ENCODE measurements at places on chromosomes 1 and 21.

- peak; percentile 84 for DNase-seq
These were observed 72.7 kb upstream of the AK4 start for GRCh38 chr1:65075123-65075976.

- DNase-seq, result no peak
These were observed 25.6 kb downstream of the MEF2D start for GRCh38 chr1:156474966-156475365.

DNA sequence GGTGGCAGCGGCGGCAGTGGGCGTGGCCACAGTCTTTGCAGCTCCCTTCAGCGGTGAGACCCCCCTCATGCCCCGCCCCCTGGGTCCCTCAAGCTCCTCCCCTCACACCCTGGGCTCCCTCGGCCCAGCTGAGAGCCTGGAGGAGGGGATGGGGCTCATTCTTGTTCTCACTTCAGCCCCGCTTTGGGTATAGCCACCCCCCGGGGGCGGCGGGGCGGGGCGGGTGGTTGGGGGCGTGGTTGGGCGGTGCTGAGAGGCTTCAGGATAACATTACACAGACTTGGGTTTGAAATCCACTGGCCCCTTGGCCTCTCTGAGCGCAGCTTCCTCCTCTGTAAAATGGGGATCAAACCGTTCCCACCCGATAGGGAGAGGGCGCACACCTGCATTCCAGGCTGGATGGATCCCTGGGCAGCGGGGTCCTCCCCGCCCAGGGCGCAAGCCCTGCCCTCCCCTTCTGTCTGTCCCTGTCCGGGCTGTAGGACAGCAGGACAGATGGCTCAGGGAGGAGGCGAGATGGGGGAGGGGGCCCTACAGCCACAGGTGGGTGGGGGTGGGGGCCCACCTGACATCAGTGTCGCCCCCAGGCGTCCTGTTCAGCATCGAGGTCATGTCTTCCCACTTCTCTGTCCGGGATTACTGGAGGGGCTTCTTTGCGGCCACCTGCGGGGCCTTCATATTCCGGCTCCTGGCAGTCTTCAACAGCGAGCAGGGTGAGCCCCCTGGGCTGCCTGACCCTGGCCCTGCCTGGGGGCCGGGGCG, 5.1 kb downstream of the CLCNKA start:
- peak; percentile 23 for DNase-seq

- peak; percentile 65 for DNase-seq
These were observed 2.9 kb upstream of the PDZK1IP1 start for GRCh38 chr1:47192458-47193384.

GRCh38 chr1:47763591-47764171, 233.5 kb downstream of the TRABD2B start:
- no peak for DNase-seq

DNA sequence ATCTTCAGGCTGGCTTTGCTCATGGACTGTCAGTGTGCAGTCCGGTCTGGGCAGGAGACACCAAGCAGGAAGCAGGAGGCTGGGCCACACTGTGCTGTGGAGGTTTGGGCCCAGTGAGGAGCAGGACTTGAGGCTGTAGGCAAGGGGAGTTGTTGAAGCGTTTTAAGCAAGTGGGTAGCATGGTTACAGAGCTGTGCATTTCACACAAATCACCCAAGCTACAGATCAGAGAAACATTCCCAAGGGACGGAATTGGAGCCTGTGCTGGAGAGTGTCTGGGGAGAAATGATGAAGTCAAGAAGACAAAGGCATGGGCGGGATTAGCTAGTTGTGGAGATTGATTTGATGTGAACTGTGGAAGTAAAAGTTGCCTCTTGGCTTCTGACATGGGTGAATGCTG, 60.9 kb downstream of the KIF21B start:
- no peak for DNase-seq

- no peak for DNase-seq
These were observed 5.5 kb upstream of the PADI1 start for GRCh38 chr1:17199267-17200044.

- no peak for DNase-seq
These were observed 987.9 kb downstream of the PLA2G4A start for GRCh38 chr1:187816646-187817045.

DNA sequence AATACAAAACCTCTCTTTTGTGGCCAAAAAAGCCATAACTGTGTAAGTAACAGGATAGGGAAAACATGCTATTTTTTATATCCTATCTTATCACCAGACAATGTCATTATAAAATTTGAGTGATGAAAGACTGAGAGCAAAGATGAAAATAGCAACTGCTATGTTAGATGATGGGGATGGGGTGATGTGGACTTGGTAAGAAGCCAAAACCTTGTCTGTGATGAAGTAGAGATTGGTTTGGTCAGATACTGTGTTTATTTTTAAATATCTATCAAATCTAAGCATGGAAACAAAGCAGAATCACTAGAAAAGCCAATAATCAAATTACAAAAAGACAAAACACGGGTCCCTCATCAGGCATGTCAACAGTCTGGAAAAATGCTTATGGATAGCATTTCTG, 631.1 kb upstream of the NR5A2 start:
- no peak for DNase-seq

DNA sequence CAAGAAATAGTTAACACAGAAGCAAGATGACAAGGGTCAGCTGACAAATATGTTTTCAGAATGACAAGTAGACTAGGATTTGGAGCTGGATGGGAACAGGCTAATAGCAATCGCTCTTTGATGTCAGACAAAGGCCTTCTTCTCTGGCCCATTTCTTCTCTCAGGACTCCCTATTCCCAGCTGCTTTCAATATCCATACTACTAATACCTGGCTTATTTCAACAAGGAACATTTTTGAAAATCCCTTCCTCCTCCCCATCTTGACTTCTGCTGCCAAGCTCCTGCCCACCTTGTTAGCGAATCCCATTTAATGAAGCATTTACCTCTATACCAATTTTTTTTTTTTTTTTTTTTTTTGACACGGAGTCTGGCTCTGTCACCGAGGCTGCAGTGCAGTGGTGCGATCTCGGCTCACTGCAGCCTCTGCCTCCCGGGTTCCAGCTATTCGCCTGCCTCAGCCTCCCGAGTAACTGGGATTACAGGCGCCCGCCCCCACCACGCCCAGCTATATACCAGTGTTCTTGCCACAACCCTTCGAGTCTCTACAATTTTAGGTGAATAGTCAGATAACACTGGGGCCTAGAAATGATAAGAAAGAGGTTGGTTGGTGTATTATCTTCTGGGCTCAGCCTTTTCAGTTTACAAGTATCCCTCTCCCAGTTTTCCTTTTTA, 68.4 kb downstream of the MACF1 start:
- DNase-seq, result no peak

DNA sequence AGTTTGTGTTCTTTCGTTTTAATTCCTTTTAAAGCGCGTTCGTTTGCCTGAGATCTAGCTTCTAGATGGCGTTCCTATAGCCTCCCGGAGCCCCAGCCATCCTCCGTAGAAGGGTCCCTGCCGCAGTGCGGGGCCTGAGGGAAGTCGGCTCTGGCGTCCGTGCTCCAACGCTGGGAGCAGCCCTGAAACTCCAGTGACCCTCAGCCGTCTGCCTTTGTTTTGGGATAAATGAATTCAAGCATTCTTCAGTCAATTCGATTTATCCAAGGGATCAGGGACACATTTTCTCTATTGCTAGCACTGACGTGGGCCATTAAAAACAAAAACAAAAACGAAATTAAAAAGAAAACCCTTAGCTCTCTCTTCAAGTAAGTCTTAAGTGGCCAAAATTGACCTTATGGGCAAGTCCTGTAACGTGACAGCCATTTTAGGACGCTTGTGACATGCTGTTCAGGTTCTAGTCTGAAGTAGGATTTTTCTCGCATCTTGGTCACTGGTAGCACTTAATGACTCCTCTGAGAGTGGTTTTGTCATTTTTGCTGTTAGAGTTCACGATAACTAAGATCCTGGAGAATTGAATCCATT, 742 bp upstream of the HSPA13 start:
- peak; percentile 21 for DNase-seq

GRCh38 chr1:26302733-26303405, 3.6 kb downstream of the UBXN11 start:
- DNase-seq, result no peak

DNA sequence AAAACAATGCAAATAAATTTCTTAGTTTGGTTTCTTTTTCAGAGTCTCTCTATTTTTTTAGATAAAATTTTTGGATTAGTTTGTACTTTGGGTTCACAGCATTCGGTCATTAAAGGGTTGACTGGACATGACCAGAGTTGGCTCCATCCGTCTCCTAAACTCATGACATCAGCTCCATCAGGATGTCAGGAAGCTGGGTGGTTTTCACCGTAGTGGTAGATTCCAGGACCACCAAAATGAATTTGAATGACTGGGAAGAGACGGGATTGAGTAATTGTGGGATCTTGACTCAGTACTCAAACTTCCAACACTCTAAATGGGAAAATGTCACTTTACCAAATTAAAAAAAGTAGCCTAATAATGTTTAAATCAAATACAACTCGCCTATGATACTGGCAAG, 279.2 kb upstream of the DUSP10 start:
- DNase-seq, result no peak

DNA sequence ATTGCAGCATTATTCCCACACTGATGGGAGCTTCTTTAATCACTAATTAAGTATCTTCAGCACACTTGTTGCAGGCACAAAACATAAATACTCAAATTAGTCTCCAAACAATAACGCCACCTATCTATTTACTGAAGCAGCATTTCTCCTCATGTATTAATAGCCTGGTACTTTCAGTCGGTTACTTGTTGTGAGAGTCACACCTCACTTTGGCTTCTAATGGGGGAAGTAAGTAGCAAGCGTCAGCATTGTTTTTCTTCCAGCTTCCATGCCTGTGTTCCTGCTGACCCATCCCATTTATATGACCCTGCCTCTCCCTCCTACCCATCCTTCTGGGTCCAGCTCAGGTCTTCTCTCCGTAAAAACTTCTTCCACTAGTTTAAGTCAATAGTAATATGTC, 31.9 kb upstream of the DENND1B start:
- DNase-seq, result no peak

- no peak for DNase-seq
These were observed 19.1 kb downstream of the ASPM start for GRCh38 chr1:197127246-197127912.

- no peak for DNase-seq
These were observed 768 bp downstream of the EDARADD start for GRCh38 chr1:236394879-236395229.

GRCh38 chr1:243322326-243322725, 66.5 kb downstream of the SDCCAG8 start:
- DNase-seq, result no peak

GRCh38 chr1:34781071-34781843, at the start of gene GJB3:
Gene GJB3 (plus strand): TSS chr1:34781214. CDS start chr1:34784763, 3,549 bp downstream.
- DNase-seq, result no peak

DNA sequence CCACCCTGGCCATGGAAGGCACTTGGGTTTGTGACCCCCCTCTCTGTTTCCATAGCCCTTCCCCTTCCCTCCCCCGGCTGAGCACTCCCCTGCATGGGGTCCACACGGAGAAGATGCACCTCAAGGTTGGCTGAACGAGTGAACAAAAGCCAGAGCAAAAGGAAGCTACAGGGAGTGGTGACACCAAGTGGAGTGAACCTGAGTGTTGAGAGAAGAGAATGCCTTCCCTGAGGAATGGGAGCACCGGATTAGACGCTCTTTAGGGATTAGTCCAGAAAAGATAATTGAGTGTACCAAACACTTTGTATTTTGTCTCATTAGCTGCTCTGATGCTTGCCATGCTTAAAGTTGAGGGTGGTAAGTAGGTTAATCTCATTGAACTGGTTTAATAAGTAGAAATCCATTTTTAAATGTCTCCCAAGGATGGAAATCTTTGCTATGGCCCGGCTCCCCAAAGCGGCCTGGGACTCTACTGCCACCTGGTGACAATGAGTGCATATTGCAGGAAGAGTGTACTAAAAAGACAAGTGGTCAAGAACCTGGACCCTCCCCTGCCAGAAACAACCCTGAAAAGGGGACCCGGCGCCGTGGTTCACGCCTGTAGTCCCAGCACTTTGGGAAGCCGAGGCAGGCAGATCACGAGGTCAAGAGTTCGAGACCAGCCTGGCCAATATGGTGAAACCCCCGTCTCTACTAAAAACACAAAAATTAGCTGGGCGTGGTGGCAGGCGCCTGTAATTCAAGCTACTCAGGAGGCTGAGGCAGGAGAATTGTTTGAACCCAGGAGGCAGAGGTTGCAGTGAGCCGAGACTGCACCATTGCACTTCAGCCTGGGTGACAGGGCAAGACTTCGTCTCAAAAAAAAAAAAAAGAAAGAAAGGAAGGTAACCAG, 150.6 kb upstream of the ZC3H12A start:
- DNase-seq, result peak; percentile 8

DNA sequence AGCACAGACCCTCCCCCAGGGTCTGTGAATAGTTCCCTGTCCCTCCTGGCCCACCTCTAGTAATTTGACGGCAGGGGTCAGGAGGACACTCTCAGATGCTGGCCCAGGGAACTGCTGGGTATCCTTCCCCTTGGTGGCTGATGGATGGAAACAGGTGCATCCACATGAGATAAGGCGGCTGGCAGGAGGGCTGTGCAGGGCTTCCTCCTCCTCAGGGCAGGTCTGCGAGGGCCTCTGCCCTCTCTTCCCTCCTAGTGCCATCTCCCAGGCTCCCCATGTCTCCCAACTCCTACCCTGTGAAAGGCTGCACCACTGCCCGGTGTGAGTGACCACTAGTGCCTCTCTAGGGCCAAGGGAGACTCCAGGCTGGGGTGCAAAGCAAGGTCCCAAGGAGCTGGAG, 123.9 kb downstream of the GLIS1 start:
- no peak for DNase-seq

- DNase-seq, result no peak
These were observed 101.3 kb upstream of the HMCN1 start for GRCh38 chr1:185632659-185633423.

DNA sequence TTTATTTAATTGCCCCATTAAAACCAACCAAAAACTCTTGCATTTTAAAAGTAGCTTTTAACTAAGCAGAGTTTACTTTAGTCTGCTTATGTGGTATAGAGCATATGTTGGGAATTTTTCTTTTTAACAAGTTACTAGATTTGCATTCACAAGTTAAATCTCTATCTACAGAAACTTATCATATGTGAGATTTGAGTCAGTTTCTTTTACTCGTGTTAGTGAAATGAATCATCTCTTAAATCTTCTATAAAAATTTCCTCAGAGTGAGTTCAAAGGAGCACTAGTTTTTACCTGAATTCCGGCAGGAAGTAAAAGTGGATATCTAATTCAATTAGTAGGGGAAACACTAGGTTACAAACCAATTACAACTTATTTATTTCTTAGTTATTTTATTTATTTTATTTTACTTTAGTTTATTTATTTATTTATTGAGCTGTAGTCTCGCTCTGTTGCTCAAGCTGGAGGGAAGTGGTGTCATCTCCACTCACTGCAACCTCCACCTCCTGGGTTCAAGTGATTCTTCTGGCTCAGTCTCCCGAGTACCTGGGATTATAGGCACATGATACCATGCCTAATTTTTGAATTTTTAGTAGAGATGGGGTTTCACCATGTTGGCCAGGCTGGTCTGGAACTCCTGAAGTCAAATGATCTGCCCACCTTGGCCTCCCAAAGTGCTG, 1609.6 kb upstream of the B3GALT2 start:
- no peak for DNase-seq

Data from CD4-positive, alpha-beta T cell treated with Interleukin-12 subunit alpha and Interleukin-12 subunit beta, for 1 hour (primary cell).